Hematopoietic multipotent progenitor cell treated with erythropoietin and hydrocortisone succinate and interleukin-3 and kit ligand, for 6 days (in vitro differentiated cells): ENCODE measurements at places on chromosomes 2 and 18.

DNA sequence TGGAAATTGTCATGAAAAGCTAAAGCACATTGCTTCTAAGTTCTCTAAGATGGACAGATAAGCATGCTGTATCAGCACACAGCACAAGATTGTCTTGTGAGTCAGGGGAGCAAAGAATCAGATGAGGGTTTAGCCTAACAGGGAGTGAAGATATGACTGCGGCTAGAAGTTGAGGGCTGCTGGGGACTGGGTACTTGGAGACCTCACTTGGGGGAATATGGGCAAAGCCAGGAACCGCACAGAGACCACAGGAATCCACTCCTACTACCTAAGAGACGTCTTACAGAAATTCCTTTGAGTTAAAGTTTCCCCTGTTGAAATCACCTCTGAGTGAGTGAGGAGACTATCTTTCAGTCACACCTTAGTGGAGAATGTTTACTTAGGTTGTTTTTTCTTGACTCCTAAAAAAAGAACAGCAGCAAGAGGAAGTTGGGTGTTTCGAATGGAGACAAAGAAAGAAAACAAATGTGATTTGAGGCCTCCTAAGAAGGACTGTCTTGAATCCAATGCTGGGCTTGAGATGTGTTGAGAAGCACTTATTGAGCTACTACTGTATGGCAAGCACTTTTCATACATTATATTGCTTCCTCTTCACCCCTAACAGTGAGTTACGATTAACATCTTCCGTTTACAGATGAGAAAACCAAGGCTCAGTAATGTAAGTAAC, 100.7 kb downstream of the ANKRD44 start:
- DNase-seq: peak; percentile 69

GRCh38 chr18:54712306-54712705, 116.0 kb upstream of the RAB27B start:
- peak; percentile 20 for DNase-seq

GRCh38 chr2:62263076-62263715, 67.3 kb downstream of the B3GNT2 start:
- DNase-seq: no peak

- DNase-seq: no peak
Measured at GRCh38 chr2:128727404-128727803, 408.7 kb upstream of the HS6ST1 start.

GRCh38 chr2:192153561-192153960, 41.2 kb downstream of the TMEFF2 start:
- DNase-seq: no peak

GRCh38 chr2:128538396-128538795, 219.7 kb upstream of the HS6ST1 start:
- DNase-seq: peak; percentile 70

- DNase-seq: no peak
Measured at GRCh38 chr2:203743441-203743981, 37.1 kb downstream of the CD28 start.

DNA sequence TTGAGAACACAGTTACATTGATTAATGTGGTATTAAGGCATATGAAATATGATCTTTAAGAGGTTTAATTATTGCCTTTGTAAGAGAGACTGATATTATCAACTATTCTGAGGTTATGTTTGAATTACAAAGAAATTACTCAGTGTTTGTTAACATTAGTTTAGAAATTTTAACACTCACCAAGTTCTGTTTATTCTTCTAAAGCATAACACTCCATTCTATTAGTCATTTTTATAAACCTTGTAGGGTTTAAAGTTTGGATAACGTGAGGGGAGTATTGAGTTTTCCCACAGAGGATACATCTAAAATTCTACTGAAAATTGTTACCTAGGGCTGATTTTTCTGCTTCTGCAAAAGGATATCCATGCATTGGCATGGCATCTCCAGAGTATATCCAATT, 7.7 kb downstream of the CCDC178 start:
- no peak for DNase-seq

- DNase-seq: no peak
Measured at GRCh38 chr2:130729322-130730299, 741 bp downstream of the GPR148 start.

- no peak for DNase-seq
Measured at GRCh38 chr18:42782929-42783328, 332.6 kb downstream of the RIT2 start.

GRCh38 chr18:24910221-24910620, 441.7 kb downstream of the ZNF521 start:
- no peak for DNase-seq

- DNase-seq: no peak
Measured at GRCh38 chr2:39918886-39919285, 139.8 kb upstream of the THUMPD2 start.

- DNase-seq: no peak
Measured at GRCh38 chr2:202479610-202480009, 103.5 kb downstream of the BMPR2 start.

DNA sequence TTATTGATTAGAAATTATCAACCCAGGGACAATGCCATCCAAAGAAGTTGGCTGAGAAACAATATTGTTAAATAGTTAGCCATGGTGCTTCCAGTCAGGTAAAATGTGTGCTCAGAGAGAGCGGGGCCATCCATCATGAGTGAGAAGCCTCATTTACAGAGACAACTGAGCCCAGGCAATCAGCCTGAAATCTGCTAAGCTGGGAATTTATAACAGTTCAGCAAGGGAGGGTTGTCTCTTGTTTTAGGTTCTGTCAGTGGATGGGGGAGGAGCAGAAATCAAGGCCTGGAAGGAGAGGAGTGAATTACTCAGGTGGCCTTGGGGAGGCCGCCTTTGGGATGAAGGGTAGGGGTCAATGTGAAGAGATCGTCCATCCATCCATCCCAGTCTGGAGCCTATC, 102.5 kb upstream of the ST8SIA3 start:
- DNase-seq: no peak

- DNase-seq: no peak
Measured at GRCh38 chr2:65511306-65511705, 78.9 kb upstream of the SPRED2 start.

GRCh38 chr2:53091183-53091582, 676.4 kb upstream of the CHAC2 start:
- no peak for DNase-seq
